ENCODE measurements at places on chromosomes 2 and 18. TPM values are rescaled to one million over a fixed set of nuclear protein-coding genes. Genes with fewer than 3 reads are reported as not detected.
A peak's percentile ranks its signal among the peaks of the same experiment; 100 is the strongest.

DNA sequence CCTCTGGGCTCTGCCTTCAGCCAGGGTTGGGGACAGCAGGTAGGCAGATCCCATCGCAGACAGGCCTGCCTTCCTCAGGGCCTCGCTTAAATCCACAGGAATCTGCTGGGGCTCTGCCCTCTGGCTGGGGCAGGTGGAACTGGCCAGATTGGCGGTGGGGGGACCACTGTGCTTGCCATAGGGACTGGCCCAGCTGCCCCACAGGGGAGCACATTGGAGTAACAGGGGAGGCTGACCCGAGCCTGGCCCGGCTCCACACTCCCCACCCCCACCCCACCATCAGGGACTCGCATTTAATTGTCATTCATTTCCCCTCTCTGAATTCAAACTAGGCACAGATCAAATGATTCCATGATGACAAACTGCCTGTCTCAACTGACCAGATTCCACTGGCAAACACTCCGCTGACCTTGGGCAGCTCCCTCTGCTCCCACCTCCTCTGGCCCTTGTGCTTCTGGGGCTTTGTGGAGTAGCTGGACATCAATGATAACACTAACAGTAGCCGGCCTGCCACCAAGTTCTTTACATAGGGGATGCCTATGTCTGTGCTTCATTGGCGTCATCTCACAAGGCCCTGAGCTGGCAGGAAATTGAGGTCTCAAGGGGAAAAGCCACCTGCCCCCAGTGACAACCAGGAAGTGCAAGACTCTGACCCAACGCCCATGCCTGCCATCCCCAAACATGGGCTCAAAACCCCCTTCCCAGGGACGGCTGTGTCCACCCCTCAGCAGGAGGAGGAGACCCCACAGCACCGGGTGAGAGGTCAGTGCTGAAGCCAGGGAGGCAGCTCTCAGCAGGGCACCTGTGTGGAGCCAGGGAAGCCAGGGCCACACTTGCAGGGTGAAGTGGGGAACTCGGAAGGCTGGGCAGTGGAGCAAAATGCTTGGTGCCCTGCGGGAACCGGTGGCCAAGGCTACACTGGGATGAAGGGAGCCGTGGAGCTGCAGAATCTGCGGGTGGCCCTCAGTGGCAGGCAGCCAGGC lies 2.1 kb upstream of the B3GNT7 start:
- peak; percentile 32 for DNase-seq

DNA sequence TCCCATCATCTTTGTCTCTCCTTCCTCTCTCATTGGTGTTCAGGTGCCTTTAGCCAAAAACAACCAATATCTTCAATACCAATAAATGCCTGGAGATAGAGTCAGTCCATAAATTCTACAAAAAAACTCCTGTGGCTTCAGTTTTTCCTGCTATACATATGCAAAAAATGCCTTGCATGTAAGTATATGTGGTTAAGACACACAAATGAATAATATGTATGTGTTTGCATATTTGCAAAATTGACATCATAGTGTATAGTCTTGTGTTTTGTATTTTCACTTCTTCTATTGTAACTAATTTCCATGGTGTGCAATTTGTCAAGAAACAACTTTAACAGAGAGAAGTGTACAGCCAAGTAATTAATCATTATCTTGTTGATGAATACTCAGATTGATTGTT lies 115.5 kb downstream of the NYAP2 start:
- no peak for DNase-seq

GRCh38 chr2:33372940-33373553 lies 103.4 kb upstream of the RASGRP3 start:
- DNase-seq, result no peak

- DNase-seq, result no peak
Observed at GRCh38 chr18:50009773-50010335, 185.1 kb downstream of the MYO5B start.

DNA sequence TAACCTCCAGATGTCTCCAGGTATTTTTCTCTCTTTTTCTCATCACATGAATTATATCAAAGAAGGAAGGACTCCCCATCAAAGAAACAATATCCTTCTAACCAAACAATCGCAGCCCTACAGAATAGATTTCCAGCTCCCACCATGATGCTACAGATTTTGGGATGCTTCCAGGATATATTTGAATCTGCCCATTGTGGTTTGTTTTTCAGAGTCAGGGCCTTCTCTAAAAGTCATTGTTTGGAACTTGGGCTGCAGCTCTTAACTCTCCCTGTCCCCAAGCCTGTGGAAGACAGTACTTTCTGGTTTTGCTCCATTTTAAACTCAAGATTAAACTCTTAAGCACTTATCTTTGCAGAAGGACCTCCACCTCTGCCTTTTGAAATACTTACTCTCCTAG lies 223.2 kb downstream of the PMAIP1 start:
- DNase-seq, result no peak

DNA sequence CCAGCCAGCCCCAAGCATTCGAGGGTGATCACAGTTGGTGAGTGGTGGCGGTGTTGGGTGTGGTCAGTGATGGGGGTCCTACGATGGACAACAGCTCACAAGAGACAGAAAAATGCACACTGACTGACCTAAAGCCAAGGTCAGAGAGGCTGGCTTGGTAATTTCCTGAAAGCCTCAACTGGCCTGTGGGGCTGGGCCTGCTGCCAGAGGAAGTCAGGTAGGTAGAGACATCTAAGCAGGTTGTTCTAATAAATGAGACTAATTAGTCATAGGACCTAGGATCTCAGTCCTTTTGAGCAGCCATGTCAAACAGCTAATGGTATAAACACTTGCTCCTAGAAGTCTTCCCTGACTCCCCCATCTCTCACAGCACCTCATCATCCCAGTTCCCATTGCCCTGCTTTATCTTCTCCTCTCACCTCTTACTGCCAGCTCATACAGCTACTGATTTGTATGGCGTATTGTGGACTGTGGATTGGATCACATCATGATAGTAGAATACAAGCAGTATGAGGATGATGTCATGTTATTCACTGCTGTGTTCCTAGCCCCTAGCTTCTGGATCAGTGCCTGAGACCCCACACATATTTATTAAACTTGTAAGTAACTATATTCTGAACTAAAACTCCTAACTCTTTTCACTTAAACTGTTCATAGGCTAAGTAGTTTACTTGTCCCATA lies 262.9 kb upstream of the KLHL29 start:
- no peak for DNase-seq

DNA sequence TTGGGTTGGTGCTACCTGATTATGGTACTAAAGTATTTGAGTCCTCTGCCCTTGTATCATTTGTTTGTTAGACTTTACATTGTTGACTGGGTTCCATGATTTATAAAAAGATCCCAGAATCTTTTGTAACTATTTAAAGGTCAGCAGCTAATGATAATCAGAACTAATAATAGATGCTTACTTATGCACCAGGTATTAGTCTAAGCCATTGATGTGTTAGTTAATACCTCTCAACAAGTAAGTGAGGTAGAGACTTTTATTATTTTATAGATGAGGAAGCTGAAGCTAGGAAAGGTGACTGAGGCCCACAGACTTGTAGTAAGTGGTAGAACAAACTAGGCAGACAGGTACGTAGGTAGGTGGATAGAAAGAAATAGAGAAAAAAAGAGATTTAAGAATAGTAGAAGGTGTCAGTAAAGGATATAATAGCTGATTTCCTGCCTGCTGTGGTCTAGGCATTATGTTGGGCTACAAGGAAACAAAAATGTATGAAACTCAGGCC lies 68.1 kb downstream of the CRIM1 start:
- no peak for DNase-seq

GRCh38 chr2:39492095-39492590 lies 55.1 kb upstream of the MAP4K3 start:
- DNase-seq, result no peak

DNA sequence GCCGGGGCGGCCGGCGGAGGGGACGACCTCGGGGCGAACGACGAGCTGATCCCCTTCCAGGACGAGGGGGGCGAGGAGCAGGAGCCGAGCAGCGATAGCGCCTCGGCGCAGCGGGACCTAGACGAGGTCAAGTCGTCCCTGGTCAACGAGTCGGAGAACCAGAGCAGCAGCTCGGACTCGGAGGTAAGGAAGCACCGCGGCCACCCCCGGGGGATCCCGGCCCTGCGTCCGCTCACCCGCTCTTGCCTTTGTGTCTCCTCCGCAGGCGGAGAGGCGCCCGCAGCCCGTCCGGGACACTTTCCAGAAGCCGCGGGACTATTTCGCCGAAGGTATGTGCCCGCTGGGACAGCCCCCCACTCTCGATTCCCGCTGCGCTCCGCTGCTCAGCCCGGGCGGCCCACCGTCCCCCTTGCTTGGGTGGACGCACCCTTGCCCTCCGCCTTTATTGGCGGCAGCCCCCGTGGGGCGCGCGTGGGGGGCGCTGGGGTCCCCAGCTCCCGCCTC lies 611 bp downstream of the TCF7L1 start:
- DNase-seq, result peak; percentile 66

Gene RSAD2
- 4.8 TPM for total RNA-seq

- no peak for DNase-seq
Observed at GRCh38 chr18:11020161-11020853, 129.1 kb downstream of the PIEZO2 start.

- DNase-seq, result no peak
Observed at GRCh38 chr2:27762951-27763906, 8.3 kb upstream of the MRPL33 start.

DNA sequence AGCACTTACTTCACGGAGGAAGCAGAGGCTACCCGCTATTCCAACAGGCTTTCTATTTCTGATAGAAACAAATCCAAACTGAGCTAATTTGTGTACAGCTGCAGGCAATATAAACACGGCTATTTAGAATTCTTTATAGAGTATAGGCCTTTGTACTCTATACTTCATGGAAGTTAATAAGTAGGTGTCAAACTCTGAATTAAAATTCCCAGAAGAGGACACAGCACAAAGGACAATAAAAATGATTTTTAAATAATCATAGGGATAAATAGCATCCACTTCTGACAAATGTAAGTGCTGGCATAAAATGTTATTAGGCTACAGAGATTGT lies 261.5 kb downstream of the AFF3 start:
- DNase-seq, result no peak

- DNase-seq, result no peak
Observed at GRCh38 chr2:167935803-167936110, 311.6 kb downstream of the STK39 start.

Gene AMER3
- total RNA-seq, result not detected

DNA sequence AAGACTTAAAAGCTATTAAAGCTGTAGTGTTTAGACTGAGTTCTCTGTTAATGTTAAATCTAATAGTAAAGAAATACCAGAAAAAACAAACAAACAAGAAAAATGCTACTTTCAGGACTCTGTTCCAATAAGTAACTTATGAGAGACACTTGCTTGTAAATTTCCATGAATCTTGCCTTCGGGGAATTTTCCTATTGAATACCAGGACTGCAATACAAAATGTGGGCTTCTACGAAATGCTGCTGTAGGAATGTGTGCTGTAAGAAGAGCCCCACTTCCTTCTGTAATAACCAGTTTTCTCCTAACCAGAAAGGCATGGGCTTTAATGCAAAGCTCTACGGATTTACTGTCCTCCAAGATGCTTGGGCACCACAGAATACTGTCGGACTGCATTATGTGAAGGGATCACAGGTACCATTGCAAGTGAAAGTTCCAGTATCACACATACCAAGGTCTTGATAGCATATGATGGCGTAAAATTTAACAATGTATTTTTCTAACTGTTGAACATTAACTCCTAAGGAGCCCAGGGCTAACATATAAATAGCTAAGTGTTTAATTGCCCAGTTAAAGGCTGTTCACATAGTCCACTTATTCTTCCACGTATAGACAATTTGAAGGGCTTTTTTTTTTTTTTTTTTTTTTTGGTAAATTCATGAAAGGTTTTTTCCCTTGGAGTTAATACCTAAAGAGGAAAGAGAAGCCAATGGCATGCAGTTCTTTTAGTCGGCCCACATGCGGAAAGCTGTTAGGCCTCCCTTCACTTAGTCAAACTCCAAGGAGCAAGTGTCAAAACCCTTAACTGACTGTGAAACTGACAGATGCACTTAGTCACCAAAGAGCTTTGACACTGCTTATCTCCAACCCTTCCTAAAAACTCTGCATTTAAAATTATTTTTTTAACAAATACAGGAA lies 564.0 kb upstream of the POU3F3 start:
- no peak for DNase-seq

DNA sequence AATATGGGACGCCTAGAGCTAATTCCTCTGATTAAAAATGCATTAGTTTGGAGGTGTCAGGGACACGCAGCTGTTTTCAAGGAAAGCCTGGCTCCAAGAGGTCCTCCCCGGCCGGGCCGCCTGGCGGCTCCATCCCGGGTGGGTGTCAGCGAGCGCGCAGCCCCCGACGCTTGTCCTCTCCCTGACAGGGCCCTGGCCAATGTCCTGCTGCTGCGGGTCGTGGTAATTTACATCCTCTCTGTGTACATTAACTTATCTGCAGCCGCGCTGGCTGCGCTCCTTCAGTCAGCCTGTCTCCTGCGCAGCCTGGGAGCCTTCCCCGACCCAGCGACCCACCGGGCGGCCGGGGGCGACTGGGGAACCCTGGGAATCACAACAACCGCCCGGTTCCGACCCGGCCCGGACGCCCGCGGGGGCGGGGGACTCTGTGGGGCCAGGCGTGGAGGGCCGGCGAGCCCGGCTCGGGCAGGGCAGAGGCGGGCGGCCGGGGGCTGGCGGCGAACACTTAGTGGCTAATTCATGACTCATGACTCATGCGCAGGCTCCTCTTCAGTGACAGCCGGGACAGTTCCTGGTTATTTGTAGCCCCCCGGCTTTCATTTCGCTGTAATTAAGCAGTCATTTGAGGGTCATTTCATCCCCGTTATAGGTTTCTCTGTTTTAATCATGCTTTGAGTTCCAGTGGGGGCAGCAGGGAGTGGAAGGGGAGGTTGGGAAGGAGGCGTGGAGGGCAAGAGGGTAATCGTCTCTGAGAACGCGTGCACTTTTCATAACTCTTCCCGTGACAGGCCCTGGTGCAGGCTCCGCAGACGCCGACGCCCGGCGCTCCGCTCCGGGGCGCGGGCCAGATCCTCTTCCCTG lies 141.9 kb upstream of the CTAGE1 start:
- DNase-seq, result peak; percentile 87

- DNase-seq, result no peak
Observed at GRCh38 chr2:80377071-80377470, 72.5 kb upstream of the LRRTM1 start.

Gene SLC38A11
- total RNA-seq, result 1.0 TPM

Gene NPPC
- 7.2 TPM for total RNA-seq
